Vagina (tissue), 2 donors: ENCODE measurements at places on chromosomes 2 and 18.

DNA sequence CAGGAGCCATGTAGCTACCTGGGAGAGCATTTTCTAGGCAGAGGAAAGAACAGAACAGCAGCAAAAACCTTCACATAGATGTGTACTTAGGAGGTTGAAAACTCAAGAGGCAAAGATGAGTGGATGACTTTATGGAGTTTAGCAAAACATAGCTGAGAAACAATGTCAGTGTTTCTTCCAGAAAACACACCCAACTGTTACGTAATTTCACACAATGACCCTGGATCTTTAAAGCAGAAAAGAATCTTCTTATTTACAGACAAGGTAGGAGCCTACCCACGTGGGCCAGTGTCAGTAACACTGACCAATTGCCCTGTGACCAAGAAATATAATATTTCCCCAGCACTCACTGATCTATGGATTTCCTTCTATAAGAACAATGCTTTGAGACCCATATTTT, 254.6 kb downstream of the CDH20 start:
- no peak for DNase-seq

DNA sequence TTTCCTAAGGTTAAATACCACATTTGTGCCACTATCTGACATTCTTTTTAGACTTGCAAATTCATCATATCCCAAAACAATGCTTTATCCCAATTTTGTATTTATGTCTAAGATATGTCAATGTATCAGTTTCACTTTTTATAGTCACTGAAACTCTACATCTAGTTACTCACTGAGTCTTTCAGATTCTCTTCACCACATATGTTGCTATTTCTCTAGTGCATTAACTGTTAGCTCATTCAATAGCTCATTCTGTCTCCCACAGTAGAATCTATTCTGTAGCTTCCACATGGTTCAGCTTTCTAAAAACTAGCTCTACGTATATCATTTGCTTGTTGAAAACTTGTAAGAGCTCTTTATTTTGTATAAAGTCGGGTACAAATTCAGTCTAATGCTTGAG, 1420.6 kb upstream of the NXPH2 start:
- DNase-seq, result no peak

DNA sequence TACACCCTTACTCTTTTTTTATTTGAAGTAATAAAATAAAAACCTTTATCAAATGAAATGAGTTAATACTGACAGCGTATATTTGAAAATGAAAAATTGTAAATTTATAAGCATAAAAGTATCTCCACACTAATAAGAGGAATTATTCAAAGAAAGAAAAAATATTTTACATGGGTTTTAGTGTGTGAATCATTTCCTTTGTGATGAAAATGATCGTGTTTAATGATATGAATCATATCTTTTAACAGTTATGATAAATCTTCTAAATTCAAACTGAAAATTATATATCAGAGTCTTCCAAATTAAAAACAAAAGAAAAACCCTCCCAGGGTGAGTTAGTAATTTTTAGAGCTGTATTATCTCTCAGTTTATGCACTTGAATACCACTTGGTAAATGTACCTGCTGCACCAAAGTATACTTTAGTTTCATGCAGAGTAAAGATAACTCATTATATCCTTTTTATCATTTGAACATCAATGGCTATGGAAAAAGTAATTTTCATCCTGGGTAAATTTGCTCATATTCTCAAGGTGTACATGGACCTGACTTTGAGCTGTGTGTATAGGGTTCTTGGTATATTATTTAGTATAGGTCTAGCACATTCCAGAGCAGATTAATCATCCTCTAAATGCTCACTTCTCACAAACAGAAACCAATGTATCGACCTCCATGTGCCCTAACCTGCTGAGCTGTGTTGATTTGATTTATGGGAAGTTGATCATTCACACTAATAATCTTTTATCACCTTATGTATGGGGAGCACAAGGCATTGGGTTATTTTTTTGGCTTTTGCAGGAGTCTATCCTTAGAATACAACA, 98.7 kb upstream of the VWC2L start:
- DNase-seq, result no peak

- DNase-seq, result no peak
Measured at GRCh38 chr2:10190737-10191532, 68.4 kb downstream of the RRM2 start.

DNA sequence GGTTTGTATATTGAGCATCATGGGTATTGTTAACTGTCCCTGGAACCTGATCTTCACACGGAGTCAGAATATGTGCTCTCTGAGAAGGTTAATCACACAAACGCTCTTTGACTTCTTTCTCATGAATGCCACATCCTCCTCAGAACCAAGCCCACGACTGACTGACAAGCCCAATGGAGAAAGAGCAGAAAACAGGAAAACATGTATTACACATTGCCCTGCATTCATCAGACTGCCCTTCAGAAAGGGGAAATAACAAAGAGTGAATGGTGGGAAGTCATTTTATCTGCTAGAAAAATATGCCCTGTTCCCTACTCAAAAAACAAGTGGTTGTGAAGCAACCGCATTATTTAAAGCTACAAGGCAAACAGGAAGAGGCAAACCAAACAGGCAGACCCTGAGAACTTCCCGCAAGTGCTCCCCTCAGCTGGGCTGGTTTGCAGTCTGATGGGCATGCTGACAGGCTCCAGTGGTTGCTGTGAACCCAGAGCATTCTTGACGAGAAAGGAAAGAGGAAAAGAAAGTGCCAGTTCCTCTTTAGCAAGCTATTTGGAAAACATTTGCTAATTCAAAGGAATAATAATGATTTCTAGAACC, 172.9 kb upstream of the SETBP1 start:
- DNase-seq, result no peak

- no peak for DNase-seq
Measured at GRCh38 chr2:179266271-179266670, 1.6 kb upstream of the SESTD1 start.

DNA sequence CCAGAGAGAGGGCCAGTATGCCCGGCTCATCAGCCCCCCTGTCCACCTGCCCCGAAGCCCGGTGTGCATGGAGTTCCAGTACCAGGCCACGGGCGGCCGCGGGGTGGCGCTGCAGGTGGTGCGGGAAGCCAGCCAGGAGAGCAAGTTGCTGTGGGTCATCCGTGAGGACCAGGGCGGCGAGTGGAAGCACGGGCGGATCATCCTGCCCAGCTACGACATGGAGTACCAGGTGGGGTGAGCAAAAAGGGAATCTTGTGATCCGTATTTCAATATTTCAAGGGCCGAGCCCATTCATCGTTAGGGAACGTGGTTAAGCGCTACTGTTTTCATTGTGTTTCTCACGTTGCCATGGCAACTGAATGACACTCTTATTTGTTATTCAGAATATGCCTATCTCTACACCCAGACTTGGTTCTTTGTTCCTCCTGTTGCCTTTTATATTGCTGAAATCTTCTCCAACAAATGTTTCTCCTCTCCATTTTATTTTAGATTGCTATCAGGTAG, 81.5 kb downstream of the NRP2 start:
- no peak for DNase-seq

GRCh38 chr2:181300600-181301291, 156.4 kb upstream of the ITGA4 start:
- no peak for DNase-seq

DNA sequence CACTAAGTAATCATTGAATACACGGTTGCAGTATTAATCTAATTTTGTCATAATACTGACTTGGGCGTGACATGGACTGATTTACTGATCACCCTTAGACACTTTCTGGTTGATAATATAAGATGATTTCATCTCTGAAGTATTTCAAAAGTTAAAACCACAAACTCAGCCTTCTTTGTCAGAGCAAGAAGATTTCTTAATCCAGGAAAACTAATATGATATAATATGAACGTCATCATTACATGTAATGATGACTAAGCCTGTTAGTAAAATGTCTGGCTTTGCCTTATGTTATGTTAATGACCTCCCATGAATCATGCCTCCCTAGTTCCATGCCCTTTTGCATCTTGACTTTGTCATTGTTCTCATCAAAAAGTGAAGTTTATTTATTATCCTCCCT, 1325.0 kb upstream of the CDH2 start:
- DNase-seq, result no peak

DNA sequence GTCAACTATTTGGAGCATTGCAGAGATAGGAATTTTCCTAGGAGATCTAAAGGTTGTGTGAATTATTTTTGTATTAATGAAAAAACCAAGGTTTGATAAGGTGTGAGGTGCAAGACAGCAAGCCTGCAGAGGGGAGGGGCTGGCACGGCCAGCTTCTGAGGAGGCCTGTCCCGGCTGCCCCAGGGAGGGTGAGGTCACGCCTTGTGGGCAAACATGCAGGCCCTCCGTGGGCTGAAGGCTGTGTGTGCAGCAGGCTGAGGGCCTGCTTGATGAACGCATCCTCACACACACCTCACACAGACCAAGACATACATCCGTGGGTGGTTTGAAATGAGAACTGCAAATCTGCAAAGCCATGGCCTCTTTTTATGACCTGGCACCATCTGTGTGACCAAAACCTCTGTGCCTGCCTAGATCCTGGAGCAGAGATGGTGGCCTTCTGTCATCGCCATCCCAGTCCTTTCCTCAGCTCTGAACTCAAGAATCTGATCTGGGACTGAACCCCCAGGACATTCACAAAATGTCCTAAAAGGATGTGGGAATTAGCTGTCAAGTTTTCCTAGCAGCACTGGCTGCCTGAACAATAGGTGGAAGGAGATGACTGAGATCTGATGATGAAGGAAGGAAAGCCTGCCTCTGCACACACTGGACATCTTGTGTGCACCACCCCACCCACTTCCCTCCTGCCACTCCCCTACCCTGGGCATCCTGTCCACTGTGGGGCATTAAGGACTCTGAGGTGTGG, 102.4 kb upstream of the MGAT4A start:
- DNase-seq, result no peak

DNA sequence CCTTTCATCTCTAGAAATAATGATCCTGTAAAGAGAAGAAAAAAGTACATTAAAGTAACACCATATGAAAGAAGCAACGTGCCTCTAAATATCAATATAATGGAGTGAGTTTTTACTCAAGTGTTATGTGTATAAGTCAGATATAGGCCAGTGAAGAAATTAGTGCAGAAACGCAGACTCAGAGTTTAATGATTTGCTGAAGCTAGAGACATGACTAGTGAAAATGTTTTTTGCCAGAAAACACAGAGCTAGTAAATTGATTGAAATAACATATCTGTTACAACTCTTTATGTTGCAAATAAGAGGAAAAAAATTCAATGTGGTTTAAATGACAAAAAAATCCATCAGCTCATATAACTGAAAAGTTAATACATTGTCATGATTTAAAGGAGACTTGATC, 217.2 kb upstream of the NXPH2 start:
- DNase-seq, result no peak

DNA sequence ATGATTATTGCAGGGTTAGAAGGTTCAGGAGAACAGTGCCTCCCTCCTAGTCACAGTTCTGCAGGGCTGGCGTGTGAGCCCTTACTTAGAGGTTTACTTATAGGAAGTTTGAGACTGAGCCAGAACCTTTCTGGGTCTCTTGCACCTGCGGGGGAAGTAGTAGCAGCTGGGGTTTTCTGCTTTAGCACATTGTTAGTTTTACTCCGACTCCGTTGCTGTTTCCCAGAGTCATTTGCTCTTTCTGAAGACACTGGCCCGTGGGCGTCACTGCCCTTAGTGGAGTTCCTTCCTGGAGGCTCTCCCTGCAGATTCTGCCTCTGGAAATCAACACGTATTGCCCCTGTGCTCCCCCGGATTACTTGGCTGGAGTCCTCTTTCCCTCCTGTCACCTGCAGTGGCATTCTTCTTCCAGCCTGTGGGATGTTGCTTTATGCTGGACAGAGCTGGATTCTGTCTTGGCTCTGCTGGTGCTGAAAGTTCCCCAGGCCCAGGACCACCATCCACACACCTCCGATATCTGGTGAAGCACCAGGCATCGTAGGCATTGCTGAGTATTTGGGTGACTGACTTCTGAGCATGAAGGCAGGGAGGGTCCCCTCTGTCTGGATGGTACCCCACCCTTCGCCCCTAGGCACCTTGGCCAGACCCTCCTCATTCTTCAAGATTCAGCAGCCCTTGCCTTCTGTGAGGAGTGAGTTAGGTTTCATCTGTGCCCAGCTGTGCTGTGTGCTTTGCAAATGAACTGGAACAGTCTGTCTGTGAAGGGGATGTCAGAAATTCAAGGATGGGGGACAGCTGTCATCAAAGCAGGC, 51.7 kb downstream of the AGAP1 start:
- no peak for DNase-seq

DNA sequence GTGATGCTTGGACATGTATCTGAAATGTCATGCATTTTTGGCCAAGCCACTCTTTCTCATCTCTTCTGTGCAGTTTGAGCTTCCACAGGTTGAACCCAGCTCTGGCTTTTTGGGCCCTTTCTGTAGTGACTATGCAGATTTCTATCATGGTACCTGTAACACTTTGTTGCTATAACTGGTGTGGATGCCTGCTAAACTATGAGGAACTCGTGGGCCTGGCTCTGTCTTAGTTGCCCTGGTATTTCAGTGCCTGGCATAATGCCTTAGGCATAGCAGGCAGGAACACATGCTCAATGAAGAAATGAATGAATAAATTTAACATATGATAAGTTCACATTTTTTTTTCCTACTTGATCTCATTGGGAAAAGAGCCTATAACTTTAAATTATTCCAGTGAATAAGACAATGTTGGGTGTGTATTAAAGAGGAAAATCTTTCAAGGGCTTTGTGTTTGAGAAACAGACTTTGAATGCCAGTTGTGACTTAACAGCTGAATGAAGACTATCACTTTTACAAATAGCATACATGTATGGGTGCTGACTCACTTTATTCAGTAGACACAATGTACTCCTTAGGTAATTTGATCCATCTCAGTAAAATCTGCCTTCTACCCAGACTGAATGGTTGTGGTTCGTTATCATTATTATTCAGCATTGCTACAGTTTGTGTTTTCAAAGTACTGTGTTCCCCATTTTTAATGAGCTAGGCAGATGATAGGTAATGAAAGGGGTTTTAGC, 86.4 kb upstream of the MAP4K3 start:
- DNase-seq, result no peak

DNA sequence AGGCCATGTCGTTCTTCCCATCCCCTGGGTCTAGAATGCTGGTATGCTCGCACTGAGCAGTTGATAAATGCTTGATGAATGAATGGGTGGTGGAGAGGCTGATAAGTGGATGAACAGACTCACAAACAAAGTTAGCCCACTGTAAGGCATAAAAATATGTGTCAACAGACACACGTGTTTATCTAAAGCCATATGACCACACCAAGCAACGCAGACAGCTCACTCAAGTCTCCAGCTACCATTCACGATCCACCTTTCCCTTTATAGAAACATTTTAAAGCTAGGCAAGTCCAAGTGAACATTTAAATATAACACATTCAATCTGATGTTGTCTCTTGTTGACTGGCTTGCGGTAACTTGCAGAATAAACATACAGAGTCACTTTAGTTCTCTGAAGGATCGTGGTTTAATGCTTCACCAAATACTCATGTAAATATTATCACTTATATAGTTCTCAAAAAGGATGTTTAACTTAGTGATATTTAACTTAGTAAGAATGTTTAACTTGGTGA, 105.5 kb downstream of the NOL10 start:
- no peak for DNase-seq
